ENCODE measurements at places on chromosomes 6 and 20. TPM values are rescaled to one million over a fixed set of nuclear protein-coding genes. Genes with fewer than 3 reads are reported as not detected.

The PKIB gene
- total RNA-seq = not detected

The BPI gene
- total RNA-seq = not detected

The PXDC1 gene
- 119 TPM for total RNA-seq

The MICB gene
- total RNA-seq = 25.9 TPM

The GABRR1 gene
- not detected for total RNA-seq

The GPX5 gene
- not detected for total RNA-seq

The WFDC10B gene
- not detected for total RNA-seq

The SOD2 gene
- total RNA-seq = 62.7 TPM

The TEAD3 gene
- 2.0 TPM for total RNA-seq

The PNLDC1 gene
- not detected for total RNA-seq

The ZNF322 gene
- total RNA-seq = 15.2 TPM

The HAO1 gene
- total RNA-seq = not detected

The OXT gene
- not detected for total RNA-seq
